ENCODE measurements at places on chromosomes 2 and 18. TPM values are rescaled to one million over a fixed set of nuclear protein-coding genes. Genes with fewer than 3 reads are reported as not detected.

GRCh38 chr2:38218591-38218991, 142.6 kb upstream of the CYP1B1 start:
- DNase-seq = no peak

The ANKRD30BL gene
- total RNA-seq = not detected

The STEAP3 gene
- 117 TPM for total RNA-seq

DNA sequence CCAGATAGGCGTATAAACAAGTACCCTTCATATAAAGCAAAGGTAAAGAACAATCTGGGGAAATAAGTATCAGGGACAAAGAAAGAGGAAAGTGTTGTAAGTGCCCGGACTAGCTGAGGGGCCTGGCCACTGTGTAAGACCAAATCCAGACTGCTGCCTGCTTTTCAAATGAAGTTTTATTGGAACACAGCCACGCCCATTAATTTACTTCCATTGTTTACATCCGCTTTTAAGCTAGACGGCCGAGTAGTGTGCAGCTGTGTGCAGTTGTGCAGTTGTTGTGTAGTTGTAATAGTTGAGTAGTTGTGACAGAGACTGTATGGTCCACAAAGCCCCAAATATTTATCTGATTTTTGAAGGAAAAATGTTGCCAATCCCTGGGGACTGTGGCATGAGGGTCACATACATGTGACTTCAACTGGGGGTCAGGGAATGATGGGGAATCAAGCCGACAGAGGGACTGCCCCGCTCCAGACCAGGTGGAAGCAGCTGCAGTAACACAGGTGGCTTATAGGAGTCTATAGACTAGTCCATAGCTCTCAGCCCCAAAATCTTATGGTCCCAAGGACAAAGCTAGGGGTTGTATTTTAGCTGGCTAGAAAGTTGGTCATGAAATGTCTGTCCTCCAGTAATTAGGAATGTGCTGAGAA, 30.0 kb downstream of the FHL2 start:
- no peak for DNase-seq

DNA sequence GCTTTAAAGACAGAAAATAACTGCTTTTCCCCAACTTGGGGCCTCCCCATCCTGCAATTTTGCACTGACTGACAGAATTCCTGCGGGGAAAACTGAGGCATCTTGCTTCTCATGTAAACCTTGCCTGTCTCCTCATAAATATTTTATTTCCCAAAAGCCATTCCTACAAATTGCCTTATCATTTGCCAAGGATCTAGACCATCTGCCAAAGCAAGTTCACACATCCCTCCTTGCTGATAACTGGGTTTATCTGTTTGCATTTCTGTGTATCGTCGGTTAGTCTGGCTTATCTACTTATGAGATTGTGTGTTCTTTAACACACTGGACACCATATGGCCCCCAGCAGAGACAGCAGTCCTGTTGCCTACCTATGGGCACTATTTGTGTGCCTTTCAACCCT, 3.0 kb upstream of the CNGA3 start:
- DNase-seq = no peak

- no peak for DNase-seq
These were observed 57.0 kb upstream of the ZC3H15 start for GRCh38 chr2:186429104-186429503.

GRCh38 chr2:152359573-152360363, 24.8 kb downstream of the FMNL2 start:
- DNase-seq = no peak

DNA sequence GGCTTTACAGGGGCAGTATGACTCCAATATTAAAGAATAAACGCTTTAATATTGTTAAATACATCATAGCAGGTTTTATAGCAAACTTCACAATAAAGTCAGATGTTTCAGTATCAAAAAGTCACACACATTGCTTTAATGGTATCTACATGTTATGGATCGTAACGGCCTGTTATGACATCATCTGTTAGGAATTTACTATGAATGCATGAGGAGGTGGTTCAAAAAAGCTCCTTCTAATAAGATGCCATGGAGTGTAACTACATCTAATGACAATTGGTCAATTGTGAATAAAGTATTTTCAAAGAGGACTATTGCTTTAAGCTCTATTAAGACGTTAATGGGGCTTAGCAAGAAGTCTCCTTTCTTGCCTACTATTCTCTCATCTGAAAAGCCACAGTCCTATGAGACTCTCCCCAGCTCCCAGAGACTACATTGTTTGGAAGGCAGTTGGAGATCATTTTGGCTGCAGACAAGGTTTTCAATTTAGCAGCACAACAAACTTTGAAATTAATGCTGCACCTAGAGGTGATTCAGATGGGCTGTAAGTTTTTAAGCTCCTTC, 300.7 kb upstream of the MEIS1 start:
- peak; percentile 8 for DNase-seq

DNA sequence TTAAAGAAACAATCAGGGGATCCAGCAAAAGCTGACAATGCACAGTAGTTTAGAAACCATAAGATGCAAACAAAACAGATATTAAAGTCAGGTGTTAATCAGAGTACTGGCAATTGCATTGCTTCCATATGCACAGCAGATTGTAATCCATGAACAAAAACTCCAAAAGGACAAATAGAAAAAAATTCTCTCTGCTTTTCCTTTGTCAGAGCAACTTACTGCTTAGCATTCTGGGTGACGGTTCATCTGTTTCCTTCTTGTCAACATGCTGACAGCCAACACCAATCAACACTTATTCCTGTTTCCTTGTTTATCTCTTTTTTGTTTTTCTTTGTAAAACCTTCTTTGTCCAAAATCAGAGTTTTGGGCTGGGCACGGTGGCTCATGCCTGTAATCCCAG, 473.1 kb downstream of the XIRP2 start:
- DNase-seq = no peak
